Osteocyte (in vitro differentiated cells): ENCODE measurements at places on chromosomes 16 and 17. TPM values are rescaled to one million over a fixed set of nuclear protein-coding genes. Genes with fewer than 3 reads are reported as not detected.

The DHRS7C gene
- total RNA-seq: not detected in 2 replicates

DNA sequence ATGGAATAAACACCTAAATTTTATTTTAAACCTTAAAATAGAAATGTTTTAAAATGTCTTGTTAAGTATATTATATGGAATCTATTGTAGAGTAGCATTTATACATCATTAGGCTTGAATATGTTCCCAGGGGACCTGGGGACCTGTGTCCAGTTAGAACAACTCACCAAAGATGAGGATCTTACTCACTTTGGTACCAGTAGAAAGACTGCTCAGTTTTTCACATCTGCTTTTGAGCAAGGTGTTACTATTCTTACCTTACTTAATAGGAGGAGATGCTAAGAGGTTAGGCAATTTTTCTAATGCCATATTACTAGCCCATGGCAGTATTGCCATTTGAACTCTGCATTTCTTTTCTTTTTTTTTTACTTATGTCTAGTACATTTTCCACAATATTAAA is 14.7 kb downstream of the STXBP4 start:
- no peak for DNase-seq

- no peak for DNase-seq
Observed at GRCh38 chr16:86634292-86634691, 55.9 kb downstream of the FOXL1 start.

DNA sequence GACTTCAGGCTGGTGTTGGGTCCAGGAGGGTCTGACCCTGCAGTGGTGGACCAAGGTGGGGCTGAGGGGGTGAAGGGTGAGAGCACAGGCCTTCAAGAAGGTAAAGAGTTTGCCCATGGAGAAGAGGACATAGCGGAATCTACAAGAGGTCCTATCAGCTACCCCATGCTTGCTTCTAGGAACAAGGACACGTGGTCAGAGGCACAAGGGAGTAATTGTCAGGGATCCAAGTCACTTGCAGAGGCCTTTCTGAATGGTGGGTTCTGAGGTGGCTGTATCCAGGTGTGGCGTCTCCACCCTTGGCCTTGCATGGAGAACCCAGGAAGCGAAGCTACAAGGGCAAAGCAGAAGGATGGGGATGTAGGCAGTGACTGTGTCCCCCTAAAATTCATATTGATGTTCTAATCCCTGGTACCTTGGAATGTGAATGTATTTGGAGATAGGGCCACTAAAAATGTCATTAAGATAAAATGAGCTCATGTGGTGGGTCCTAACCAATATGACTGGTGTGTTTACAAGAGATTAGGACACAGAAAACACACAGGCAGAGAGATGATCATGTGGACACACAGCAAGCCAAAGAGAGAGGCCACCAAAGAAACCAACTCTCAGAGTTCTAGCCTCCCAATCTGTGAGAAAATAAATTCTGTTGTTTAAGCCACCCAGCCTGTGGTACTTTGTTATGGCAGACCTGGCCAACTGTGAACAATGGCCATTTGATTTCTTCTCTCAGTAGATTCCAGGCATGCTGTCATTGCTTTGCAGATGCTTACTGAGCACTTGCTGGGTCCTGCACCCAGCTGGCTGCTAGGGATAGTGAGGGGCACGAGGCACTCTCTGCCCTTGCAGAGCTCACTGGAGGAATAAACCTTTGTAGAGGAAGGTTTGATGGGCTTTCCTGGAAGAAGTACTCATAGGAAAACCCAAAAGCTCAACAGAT is 75.8 kb downstream of the UTP18 start:
- DNase-seq: no peak

GRCh38 chr16:57688987-57689761 is 5.4 kb upstream of the DRC7 start:
- no peak for DNase-seq

GRCh38 chr17:5024604-5025003 is 10.6 kb downstream of the SLC52A1 start:
- DNase-seq: no peak

The MGAT5B gene
- 0.40 and 0.55 TPM in 2 replicates for total RNA-seq
